Right atrium auricular region (tissue), 2 donors: ENCODE measurements at places on chromosomes 3 and 15.

DNA sequence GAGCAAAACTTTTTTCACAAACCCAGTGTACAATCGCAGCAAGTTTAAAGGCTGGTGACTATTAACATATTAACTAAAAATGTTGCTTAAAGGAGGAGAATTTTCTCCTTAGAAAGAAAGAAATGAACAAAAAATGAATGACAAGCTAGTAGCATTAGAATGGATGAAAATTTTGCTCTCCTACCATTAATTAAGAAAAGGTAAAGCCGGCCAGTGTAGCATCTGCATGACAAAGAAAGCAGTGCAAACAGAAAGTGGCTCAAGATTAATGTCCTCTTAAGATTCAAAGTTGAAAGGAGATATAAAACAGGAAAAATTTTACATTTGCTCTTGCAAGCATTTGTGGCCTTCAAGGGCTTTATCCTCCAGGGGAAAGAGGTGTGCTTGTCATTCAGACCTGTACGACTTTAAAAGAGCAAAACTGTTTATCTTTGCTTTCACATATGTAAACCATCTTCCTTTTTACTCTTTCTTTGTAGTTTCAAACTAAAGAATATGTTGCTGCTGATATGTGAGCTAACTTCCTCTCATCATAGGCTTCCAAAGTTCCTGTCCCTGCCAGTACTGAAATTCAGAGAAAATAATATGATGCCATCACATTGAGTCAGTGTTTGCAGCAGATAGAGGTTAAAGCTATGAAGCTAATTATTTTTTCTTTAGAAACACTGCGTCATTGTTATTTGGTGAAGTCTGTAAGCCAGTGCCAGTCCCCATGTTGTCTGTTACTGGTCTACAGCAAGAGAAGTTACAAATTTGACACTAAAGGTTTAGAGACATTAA lies 439.1 kb upstream of the GRM7 start:
- no peak for DNase-seq

- DNase-seq: no peak
Observed at GRCh38 chr3:99499235-99500158, 138.9 kb upstream of the COL8A1 start.

DNA sequence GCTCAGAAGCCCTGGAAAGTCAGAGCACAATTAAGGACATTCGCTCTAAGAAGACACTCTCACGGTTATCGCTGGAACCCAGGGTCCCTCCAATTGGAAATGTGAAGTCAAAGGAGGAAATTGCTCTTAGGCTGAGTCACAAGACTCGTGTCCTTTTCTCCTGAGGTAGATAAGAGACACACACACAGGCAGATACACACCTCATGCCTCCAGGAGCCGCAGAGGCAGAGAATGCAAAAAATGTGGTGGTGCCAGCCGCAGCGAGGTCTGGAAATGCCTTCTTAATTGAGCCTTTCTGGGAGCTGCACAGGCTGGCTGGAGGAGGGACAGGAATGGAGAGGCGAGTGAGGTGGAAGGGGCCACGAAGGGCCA lies 189.3 kb downstream of the OPA1 start:
- DNase-seq: no peak

DNA sequence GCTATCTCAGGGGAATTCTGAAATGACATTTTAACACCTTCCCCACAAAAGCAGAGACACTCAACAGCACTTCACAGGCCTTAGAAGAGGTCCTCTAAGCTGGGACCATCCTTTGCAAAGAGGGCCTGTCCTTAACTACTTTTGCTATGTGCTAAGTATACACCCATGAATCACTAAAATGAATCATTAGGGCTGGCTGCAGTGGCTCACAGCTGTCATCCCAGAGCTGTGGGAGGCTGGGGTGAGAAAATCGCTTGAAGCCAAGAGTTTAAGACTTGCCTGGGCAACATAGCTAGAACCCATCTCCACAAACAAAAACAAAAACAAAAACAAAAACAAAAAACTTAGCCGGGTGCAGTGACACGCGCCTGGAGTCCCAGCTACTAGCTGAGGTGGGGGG lies 53.9 kb upstream of the MELTF start:
- no peak for DNase-seq

GRCh38 chr3:65928110-65928509 lies 110.6 kb downstream of the MAGI1 start:
- no peak for DNase-seq

DNA sequence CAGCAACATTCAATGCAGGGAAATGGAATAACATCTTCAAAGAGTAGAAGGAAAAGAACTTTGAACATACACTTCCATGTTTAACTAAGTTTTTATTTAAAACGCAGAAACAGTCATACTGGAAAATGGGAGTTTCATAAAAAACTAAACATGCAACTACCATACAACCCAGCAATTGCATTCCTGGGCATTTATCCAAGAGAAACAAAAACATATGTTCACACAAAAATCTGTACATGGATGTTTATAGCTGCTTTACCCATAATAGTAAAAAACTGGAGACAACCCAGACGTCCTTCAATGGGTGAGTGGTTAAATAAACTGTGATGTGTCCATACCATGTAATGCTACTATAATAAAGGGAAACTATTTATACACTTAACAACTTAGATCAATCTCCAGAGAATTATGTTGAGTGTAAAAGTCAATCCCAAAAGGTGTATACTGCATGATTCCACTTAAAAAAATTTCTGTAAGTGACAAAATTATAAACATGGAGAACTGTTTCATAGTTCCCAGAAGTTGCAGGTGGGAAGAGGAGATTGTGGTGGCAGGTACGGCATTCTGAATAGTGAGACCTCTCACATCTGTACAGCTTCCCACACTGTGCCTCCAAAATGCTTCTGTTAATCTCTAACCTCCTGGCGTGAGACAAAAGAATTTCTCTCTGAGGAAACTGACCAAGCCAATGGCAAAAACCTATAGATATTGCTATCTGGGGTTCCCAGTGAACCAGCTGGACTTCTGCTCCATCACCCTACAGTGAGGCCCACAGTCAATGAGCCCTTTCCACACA lies 23.1 kb downstream of the ISG20 start:
- DNase-seq: no peak

DNA sequence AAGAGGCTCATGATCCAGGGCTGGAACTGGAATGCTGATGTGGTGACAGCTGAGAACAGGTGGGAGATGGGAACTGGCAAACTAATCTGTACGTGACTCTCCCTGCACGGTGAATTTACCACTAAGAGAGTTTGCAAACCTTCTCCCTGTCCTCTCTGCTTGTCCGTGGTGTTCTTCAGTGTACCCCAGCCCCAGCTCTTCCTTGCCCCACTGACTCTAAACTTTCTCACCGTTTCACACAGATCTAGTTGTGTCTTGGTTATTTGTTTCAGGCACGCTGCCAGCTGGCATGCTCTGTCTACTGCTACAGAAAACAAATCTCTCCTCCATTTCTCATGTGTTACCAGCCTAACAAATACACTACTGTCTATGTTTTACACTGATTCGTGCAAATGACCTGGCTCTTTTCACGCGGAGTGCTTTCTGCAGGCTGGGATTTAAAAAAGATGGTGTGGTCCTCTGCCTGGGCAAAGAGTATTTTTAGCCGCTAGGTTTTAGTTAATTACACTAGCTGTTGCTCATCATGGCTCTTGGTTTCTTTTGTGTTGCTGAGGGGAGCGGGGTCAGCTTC lies 192.7 kb upstream of the LRIG1 start:
- DNase-seq: no peak

DNA sequence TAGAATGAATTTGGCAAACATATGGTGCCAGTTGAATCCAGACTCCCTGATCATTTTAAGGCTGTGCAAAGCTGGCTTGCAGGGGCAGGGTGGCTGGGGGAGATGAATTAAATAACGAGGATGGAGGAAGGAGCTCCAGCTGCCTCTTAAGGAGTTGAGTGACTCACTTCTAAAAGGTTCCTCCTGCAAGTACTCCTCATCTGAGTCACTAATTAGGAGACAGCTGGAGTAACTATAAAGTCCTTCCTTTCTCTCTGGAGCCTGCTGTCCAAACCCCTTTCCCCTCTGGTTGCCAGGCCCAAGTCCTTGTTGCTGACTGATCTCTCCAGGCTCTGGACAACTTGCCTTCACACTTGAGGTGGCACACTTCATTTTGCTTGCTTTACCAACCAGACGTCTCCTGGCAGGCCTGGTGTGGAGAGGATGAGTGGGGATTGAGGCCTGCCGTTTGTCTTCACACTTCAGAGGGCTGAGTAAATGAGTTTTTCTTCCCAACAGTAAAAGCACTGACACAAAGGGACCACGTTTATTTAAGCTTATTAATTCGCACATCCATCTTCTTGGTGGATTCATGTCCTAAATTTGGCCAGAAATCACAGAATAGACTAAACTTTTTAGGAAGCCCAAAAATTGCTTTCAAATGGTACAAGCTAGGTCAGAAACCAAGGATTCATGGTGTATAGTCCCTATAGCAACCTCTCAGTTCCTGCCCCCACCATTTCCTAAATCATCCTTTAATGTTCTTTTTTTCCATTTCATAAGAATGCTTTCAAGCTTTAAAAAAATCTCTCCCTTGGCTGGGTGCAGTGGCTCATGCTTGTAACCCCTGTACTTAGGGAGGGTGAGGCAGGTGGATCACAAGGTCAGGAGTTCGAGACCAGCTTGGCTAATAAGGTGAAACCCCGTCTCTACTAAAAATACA lies 90.5 kb upstream of the MYRIP start:
- DNase-seq: no peak

GRCh38 chr15:25690673-25691543 lies 172.2 kb downstream of the ATP10A start:
- DNase-seq: no peak

DNA sequence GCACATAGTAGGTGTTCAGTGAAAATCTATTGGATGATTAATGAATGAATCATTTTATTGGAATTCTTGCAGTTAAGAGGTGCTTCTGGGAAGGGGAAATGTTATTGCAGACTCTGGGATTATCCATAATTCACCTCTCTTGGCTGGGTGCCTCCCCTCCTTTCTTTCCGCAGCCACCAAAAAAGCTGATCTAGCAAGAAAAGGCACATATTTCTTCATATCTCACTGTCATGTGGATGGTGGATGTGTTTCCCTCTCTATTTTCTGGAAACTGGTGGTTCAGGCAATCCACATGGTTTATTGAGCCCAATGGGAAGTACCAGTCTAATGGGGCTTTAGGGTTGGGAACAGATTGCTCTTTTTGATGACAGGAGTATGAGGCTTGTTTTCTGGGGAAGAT lies 151.1 kb upstream of the ROPN1 start:
- DNase-seq: no peak

DNA sequence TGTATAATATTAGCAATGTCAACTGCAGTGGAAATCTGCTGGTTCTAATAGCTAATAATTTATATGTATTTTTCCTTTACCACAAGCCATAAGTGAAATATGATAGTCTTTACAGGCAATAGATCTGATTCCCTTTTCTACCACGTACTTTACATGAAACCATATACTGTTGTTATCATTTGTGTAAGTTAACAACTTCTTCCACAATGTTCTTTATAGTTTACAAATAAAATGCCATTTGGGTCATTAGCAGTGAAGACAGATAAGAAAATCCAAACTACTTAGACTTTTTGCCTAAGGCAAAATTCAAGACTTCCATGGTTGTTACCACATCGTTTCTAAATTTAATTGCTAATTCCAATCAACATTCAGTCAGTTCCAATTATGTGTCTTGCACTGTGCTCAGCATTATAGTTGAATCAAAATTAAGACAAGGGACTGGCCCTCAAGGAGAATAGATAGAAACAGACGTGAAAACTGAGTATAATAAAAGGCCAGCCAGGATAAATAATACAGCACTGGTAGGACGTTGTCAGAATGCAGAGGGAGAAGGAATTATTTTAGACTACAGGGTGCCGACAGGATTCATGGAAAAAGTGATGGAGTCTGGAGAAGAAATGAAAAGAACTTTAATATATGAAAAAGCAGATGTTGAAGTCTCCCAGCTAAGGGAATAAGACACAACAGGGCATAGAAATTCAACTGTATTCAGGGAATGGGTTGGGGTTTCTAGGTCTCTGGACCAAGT lies 249.8 kb downstream of the ALCAM start:
- DNase-seq: no peak

GRCh38 chr3:78183906-78184599 lies 1144.2 kb downstream of the ROBO2 start:
- DNase-seq: no peak

- no peak for DNase-seq
Observed at GRCh38 chr3:13005301-13005700, 67.9 kb downstream of the IQSEC1 start.

GRCh38 chr3:110806924-110807323 lies 264.7 kb upstream of the NECTIN3 start:
- no peak for DNase-seq

GRCh38 chr3:129070086-129070885 lies 9.7 kb downstream of the GP9 start:
- DNase-seq: no peak

DNA sequence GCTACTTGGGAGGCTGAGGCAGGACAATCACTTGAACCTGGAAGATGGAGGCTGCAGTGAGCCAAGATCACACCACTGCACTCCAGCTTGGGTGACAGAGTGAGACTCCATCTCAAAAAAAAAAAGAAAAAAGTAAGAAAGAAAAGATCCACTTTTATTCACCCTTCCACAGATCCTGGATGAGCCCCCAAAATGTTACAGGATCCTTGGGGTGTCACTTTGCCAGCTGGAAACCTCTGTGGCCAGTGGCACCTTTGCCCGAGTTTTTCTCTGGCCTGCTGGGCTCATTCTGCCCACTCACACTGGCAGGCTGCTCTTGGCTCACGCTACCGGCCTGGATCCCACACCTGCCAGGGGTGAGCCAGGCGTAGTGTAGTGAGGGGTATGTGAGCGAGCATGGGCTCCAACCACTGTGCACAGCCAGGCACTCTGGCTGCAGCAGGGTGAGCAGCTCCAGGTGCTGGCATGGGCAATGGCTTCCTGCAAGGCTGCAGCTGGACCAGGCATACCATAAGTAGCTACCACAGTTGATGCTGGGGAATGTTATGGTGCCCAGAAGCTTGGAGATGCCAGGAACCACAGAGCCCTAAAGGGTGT lies 57.8 kb upstream of the C15orf39 start:
- DNase-seq: no peak
